ENCODE measurements at places on chromosomes 3 and 15.

DNA sequence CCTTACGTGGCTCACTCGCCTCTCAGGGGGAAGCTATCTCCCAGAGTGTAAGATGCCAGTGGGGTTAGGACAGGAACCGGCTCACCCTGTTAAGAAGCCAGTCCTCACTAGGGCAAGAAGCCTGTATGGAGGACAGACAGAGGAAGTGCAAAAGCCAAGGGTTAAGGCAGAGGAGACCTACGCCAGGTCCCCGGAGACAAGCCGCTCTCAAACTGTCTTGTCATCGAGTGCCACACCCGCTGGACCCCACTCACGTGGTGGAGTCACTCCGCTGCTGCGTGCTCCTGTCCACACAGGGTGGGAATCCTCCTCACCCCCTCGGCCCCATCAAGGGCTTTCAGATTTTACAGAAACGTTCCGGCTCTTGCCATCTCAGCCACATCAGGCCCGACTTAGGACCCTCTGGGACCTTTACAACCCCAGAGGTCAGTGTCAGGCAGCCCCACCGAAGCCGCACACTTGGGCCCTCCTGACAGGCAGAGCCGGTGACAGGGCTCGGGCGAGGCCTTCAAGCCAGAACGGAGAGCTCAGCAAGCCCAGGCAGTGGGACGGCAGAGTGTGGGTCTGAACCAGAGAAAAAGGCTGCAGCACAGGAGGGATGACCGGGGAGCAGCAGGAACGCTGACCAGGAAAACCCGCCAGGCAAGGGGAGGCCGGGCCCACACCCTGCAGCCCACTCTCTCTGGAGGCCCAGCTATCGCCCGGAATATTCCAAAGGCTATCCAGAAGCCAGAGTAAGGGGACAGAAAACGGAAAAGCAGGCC is 61.7 kb downstream of the XXYLT1 start:
- no peak for DNase-seq

- DNase-seq: no peak
These were observed 67.2 kb downstream of the MYO9A start for GRCh38 chr15:72050700-72051099.

- no peak for DNase-seq
These were observed at the start of gene IL5RA for GRCh38 chr3:3110299-3110630. Gene IL5RA (minus strand): TSS chr3:3110374. CDS start chr3:3104984, 5,390 bp downstream.

- no peak for DNase-seq
These were observed 270.2 kb upstream of the CHRM5 start for GRCh38 chr15:33698126-33698525.

GRCh38 chr15:36881516-36881915 is 218.8 kb downstream of the MEIS2 start:
- DNase-seq: no peak

DNA sequence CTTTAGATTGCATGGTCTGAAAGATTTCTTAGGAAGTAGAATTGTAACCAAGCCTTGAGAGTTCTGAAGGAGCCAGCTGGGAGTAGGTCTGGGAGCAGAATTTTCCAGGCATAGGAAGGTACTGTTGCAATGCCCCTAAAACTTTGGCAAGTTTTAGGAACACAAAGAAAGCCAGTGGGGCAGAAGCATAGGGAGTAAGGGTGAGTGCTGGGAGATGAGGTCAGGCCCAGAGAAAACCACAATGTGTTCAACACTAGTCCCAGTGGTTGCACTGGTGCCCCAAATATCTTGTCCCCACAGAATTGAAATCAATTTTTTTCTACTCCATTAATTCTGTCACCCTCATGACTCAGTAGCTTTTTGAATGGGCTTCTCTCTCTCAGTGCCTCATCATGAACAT is 120.7 kb upstream of the GALNT15 start:
- no peak for DNase-seq

DNA sequence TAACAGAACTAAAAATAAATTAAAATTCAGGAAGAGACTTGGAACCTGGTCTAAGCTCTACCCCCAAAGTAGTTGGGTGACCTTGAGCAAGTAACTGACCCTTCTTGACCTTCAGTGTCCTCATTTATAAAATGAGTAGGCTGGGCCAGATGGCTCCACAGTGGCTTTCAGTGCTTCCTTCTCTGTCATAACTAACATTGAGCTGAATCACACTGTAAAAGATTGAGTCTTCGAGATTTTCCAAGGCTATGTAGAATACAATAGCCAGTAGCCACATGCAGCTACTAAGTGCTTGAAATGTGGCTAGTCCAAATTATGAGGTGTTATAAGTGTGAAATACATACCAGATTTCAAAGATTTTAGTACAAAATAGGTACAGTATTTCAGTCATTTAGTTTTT is 313.3 kb downstream of the MECOM start:
- no peak for DNase-seq

- DNase-seq: no peak
These were observed 346.9 kb downstream of the NLGN1 start for GRCh38 chr3:173744479-173744878.

GRCh38 chr15:35399901-35400300 is 146.1 kb downstream of the DPH6 start:
- no peak for DNase-seq

DNA sequence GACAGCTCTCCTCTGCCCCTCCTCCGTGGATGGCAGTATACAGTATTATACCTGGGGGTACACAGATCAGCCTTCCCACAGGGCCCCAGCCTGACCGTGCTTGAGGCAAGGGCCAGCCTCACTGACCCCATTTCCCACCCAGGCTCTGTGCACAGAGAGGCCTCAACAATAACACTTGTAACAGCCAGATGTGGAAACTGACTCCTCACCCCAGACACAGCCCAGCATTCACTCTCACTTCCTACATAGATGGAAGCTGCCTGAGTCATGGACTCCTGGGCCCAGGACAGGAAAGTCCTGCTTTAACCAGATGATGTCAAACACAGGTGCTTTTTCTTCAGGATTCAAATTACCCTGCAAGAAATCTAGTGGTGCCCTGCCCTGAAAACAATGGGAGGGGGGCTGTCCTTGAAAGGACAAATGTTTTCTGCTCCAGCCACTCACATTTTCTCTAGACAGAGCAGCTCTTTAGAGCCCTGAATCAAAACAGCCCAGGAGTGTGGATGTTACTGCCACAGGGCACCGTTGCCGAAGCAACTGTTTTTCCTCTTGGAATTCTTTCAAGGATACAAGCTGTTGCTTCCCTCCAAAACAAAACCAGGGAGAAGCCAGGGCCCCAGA is 16.4 kb downstream of the CCDC12 start:
- DNase-seq: no peak

- DNase-seq: no peak
These were observed 55.6 kb downstream of the STARD5 start for GRCh38 chr15:81268340-81268739.

- DNase-seq: no peak
These were observed 74.3 kb downstream of the LIPC start for GRCh38 chr15:58506064-58506490.

DNA sequence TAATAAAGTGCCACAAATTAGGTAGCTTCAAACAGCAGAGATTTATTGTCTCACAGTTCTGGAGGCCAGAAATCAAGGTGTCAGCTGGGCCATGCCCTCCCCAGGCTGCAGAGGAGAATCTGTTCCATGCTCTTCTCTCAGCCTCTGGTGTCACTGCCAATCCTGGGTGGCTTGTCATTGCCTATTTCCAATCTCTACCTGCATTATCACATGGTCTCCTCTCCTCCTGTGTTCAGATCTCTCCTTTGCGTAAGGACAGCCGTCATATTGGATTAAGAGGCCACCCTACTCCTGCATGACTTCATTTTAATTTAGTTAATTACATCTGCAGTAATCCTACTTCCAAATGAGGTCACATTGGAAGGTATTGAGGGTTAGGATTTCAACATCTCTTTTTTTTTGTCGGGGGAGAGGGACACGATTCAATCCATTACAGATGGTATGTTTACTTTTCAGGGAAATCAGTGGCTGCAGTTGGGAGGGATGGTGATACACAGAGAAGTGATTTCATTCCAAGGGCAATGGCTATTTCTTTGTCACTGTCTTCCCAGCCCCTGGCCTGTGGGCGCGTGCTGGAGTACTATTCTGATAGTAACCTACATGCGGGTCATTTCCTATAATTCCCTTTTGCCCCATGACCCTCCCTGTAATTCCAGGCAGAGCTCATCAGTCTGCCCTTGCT is 169.4 kb downstream of the MINAR1 start:
- no peak for DNase-seq

GRCh38 chr3:167116120-167116922 is 263.8 kb downstream of the ZBBX start:
- no peak for DNase-seq

DNA sequence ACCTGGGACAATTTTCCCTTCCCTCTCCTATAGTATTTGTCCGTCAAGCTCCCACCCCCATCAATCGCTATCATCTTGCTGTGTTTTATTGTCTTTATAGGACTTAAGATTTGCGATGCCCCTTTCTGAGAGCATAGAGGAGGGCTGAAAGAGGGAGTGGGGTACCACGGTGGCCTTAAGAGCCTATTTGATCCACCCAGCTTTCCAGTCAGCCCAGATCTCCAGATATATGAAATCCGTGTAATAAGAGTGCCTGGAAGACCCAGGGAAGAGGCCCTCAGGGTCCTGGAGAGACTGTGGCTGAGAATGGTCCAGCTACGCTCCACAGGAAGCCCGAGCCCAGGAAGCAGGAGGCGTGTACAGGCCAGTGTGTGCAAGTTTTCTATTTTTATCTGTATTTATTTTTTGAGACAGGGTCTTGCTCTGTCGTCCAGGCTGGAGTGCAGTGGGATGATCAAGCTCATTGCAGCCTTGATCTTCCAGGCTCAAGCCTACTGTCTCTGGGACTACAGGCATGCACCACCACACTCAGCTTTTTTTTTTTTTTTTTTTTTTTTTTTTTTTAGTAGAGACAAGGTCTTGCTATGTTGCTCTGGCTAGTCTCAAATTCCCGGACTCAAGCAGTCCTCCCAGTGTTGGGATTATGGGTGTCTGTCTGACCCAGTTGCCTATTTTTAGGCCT is 964 bp upstream of the NCKIPSD start:
- no peak for DNase-seq

- DNase-seq: no peak
These were observed 6.5 kb upstream of the CILP start for GRCh38 chr15:65217526-65218482.

GRCh38 chr3:187689984-187690383 is 12.4 kb downstream of the RTP2 start:
- no peak for DNase-seq

GRCh38 chr15:89912145-89912673 is 543 bp downstream of the ARPIN start:
- peak; percentile 66 for DNase-seq

- no peak for DNase-seq
These were observed 99.1 kb downstream of the ADCY5 start for GRCh38 chr3:123349566-123350435.

- no peak for DNase-seq
These were observed 3.6 kb downstream of the ADAMTSL3 start for GRCh38 chr15:83657549-83657948.

- no peak for DNase-seq
These were observed 73.0 kb downstream of the TRPC1 start for GRCh38 chr3:142796823-142797222.

GRCh38 chr3:117355566-117355965 is 646.0 kb downstream of the TUSC7 start:
- DNase-seq: no peak

DNA sequence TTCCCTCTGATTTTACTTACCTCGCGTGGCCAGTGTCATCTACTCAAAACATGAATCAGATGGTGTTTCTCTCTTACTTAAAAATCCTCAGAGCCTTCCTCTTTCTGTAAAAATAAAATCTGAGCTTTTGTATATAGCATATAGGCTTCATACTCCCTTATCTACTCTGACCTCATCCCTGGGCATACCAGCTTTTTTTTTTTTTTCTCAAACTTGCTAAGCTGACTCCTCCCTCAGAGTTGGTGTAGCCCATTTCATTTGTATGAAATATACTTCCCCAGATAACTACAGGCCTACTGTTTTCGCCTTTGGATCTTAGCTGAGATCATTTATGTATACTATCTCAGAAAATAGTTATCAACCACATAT is 648.9 kb upstream of the ALCAM start:
- DNase-seq: no peak

GRCh38 chr3:27533261-27533607 is 49.0 kb upstream of the SLC4A7 start:
- DNase-seq: no peak

Measured in right atrium auricular region (tissue), 2 donors.